GM04503 (cell line): ENCODE measurements at places on chromosomes 5 and 9.

DNA sequence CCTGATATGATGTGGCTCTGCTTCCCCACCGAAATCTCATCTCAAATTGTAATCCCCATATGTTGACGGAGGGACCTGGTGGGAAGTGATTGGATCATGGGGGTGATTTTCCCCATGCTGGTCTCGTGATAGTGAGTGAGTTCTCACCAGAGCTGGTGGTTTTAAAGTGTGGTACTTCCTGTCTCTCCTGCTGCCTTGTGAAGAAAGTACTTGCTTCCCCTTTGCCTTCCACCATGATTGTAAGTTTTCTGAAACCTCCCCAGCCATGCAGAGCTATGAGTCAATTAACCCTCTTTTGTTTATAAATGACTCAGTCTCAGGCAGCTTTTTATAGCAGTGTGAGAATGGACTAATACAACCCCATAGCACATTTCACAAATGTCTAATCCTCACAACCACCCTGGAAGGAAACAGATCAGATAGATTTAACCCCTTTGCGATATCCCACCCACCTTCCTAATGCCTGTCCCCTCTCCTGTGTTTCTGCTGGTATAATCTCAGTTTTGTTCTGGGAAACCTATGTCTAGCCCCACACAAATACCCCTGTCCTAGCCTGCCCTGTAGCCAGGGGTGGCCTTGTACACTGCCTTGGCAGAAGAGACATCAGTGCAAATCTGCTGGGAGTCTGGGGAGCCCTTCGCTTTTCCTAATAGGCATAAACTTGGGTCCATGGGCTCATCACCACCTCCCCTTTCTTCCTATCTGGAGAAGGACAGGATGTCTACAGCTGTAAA, 157.0 kb upstream of the RAI14 start:
- DNase-seq = peak; percentile 65

- no peak for DNase-seq
Measured at GRCh38 chr9:107224252-107224651, 58.8 kb upstream of the RAD23B start.

GRCh38 chr5:180607861-180608571, 16.7 kb upstream of the SCGB3A1 start:
- DNase-seq = no peak

DNA sequence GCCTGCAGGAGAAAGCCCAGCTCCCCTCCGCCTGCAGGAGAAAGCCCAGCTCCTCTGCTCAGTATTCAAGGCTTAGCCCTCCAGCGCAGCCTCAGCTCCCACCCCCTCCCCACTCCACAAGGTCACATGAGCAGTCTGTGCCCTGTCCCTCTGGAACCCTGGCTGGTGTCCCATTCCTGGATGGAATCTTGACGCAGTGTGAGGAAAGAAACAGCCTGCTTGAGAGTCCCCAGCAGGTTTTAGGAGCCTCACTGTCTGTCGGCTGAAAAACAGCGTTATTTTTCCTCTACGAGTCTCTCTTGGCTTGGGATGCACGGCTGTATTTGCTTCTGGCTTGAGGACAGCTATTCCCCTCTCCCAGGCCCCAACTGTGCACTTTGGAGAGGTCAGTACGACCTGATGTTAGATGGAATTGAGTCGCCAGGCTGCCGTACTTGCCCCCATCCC, 210.1 kb upstream of the TRIM32 start:
- no peak for DNase-seq

DNA sequence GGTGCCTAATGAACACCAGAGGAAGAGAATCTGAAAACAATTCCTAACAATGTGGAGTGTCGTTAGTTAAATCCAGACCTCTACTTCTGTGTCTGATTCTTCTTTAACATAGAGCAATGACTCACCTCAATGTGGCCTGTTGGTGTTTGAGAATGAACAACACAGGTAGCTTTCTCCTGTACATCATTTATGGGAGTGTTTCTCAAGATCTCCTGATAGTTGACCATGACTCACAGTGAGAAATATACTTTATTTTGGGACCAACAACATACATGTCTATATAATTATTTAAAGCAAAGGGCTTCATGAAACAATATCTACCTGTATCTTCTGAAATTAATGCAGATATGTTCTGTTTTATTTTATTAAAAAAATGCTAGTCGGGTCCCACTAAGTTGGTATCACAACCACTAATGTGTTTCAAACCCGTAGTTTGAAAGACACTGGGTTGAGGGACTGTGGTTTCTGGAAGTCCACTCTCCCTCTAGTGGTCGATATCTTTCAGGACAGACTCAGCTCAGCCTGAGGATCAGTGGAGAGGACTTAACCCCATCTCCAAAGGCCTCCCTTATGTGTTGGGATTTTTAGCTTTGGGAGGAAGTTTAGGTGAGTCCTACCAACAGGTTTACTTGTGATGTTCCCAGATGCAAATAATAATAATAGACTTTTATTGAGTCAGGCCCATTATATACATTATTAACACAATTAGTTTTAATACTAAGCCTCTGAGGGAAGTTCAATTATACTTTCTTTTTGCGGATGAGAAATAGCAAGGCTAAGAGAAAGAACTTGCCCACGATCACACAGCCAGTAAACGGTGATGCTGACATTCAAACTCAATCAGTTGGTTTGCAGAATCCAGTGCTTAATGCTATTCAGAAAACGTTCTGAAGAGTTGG, 70.0 kb upstream of the KLF9 start:
- DNase-seq = no peak

- no peak for DNase-seq
Measured at GRCh38 chr9:130780415-130780814, 54.6 kb upstream of the ABL1 start.

DNA sequence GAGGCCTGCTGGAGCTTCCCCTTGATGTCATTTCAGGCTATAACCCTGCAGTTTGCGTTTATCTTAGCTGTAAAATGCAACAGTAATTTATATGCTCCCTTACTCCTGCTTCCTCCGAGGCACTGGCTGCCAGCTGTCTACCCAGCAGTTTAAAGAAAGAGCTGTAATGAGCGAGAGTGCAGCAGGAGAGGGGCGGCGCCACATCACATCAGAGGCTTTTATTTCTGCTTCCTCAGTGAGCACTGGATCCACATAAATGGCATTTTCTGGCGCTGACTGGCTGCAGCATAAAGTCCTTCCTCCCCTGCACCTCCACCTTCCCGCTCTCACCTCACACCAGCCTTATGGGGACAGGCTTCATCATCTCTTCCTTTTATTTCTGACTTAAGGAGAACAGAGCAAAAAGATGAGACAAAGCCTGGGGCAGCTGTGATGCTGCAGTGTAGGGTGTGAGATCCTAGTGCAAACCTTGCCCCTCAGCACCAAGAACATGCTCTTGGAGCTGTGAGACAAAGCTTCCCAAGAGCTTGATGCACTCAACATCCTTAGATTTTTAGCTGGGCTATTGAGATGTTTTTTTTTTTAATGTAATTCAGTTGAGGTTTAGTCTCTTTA, 829.6 kb upstream of the ZNF608 start:
- no peak for DNase-seq

DNA sequence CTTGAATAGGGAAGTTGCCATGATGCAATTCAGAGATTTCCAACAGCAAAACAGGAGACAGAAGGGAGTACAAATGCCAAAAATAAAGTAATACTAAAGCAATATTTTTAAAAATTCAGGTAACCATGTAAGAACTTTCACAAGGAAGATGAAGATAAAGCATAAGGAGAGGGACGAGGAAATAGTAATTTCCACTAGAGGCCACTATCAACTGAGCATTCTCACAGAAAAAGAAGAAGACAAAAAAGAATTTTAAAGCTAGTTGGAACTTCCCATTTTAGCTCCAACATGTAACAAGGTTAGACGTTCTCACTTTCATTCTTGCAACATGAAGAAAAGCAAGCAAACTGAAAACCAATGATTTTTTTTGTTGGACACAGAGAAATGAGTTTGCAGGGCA, 779.9 kb upstream of the CDH6 start:
- no peak for DNase-seq

DNA sequence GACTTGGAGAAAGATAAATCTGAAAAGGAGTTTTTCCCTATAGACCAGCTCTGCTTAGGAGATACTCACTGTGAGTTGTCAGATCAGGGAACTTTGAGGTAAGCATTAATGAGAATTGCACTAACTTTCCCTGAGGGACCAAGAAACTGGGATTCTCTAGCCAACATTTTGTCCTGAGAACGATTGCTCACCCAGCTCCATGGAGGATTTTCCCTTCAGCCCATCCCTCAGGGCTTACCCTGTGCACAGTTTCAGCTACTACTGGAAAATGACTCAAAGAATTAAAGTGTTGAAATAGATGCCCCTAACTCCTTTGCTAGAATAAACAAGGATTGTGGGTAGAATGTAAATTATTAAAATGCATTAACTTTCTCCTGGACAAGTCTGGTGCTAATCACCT, 237.2 kb upstream of the IL12B start:
- DNase-seq = no peak

DNA sequence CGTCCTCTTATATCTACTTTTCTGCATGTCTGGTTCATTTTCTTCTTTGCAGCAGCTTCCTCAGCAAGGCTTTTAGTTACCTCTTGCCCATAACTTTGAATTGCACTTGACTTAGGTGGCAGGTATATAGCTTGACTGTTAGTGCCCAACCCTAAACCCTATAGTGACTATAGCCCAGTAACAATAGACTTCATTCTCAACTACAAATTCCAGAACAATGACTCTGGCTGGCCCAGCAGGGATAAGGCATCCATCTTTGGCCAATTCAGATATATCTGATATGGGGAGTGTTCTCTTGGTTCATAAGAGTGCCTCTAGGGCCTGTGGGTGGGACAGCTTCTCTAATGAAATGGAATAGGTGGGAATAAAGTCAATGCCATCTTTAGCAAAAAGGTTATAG, 246.2 kb downstream of the DMRT2 start:
- no peak for DNase-seq

GRCh38 chr5:52878656-52879055, 90.9 kb downstream of the ITGA1 start:
- DNase-seq = no peak

- no peak for DNase-seq
Measured at GRCh38 chr9:68533678-68534077, 7.0 kb downstream of the TMEM252 start.

- DNase-seq = no peak
Measured at GRCh38 chr9:88571419-88571818, 36.4 kb downstream of the NXNL2 start.

- no peak for DNase-seq
Measured at GRCh38 chr5:20497356-20497755, 509.4 kb upstream of the CDH18 start.

- DNase-seq = no peak
Measured at GRCh38 chr9:89421595-89421994, 76.3 kb downstream of the SEMA4D start.

- peak; percentile 70 for DNase-seq
Measured at GRCh38 chr5:36876299-36876964, at the start of gene NIPBL. Gene NIPBL, plus strand, starts transcription at chr5:36876769. Its CDS starts 76,928 bp downstream, at chr5:36953697.

DNA sequence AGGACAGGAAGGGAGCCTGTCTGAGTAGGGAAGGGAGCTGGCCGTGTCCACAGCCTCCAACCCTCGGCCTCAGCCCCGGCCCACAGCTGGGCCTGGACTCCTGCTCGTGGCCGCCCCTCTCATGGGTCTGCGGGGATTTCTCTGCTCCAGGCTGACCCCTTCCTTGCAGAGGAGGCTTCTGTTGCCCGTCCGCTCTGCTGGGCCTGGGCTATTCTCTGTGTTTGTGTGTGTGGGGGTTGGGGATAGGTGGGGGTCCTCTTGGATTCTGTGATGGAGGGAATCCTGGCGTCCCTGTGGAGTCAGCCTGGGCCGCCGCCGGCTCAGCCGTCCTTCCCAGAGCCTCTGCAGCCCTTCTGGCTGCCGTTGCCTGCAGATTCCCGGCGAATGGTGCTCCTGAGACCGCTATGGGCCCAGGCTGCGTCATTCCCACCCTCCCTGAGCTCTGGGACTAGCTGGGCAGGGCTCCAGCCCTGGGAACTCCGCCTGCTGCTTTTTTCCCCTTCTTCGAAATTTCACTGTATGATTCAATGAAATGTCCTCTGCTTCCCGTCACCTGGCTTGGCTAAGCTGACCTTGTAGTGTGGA, 64.2 kb downstream of the FGF18 start:
- DNase-seq = no peak

GRCh38 chr5:2385818-2386217, 365.7 kb downstream of the IRX2 start:
- DNase-seq = no peak

- no peak for DNase-seq
Measured at GRCh38 chr9:101365181-101365580, 19.6 kb downstream of the BAAT start.

DNA sequence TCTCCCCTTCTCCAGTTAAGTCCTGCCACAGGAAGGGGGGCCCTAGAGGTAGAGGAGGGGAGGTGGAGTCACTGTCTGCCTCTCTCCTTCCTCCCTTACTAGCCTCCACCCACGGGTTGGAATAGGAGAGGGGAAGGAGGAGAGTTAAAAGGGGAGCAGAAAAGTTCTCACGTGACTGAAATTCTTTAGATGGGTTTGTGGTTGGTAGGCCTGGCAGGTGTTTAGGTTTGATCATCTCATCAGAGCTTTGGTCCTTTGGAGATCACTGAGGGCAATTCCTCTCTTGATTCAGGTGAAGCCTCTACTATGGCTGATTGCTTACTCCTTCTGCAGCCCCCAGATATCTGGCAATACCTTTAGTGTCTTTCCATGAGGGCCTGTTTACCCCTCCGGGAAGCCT, 24.9 kb upstream of the C5orf63 start:
- DNase-seq = no peak

- peak; percentile 39 for DNase-seq
Measured at GRCh38 chr9:75001719-75002421, 26.2 kb downstream of the CARNMT1 start.

- no peak for DNase-seq
Measured at GRCh38 chr5:63025679-63026078, 447.1 kb downstream of the LRRC70 start.

- DNase-seq = no peak
Measured at GRCh38 chr9:113386571-113387393, 10.0 kb upstream of the HDHD3 start.

- DNase-seq = no peak
Measured at GRCh38 chr5:38341641-38342040, 83.3 kb downstream of the EGFLAM start.

DNA sequence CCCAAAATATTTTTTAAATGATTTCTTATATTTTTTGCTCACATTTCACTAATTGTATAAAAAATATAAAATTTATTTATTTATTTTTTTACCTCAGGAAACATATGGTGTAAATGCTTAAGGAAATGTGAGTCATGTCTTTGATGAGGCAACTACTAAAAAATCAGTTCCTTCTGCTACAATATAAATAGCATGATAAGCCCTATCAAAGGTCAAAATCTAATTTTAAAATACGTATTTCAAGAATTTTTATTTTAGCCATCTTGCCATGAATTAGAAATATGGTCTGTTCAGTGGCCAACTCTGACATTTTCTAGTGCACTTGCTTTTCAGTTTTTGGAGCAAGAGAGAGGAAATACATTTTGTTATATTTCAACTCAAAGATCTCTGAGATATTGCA, 50.5 kb downstream of the PDE4D start:
- no peak for DNase-seq
